SHP77 treated with DMSO at 0.1 percent for 48 hours (cell line): ENCODE measurements at places on chromosomes 13 and 19.

DNA sequence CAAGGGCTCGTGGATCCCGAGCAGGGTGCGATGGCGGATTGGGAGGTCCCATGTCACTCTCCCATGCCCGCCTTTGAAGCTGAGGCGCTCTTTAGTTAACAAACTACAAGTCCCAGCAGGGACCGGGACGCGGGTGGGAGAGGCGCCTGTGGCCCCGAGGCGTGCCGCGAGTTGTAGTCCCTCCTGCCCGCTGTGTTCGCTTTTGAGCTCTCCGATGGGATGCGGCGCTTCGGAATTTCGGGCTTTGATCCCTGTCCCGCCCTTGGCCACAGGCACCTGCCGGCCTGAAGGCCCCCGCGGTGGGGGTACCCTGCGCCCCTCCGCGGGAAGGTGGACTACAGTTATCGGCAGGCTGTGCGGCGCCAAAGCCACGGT lies 11.0 kb downstream of the CYTH2 start:
- no peak for DNase-seq

DNA sequence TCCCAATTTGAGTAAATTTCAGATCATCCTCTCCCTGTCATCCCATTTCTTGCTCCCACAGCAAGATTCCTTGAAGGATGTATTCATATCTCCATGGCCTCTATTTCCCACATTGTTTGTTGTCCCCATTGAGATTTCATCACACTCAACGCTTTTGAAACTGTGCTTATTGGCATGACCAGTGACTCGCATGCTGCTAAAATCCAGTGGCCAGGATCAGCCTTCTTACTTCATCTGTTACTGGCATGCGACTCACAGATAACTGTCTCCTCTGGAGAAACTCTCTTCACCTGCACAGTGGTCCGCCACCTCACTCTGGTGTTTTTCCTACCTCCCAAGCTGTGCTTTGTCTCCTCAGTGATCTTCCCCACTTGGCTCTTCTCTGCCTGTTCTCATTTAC lies 95.8 kb downstream of the WASF3 start:
- no peak for DNase-seq

DNA sequence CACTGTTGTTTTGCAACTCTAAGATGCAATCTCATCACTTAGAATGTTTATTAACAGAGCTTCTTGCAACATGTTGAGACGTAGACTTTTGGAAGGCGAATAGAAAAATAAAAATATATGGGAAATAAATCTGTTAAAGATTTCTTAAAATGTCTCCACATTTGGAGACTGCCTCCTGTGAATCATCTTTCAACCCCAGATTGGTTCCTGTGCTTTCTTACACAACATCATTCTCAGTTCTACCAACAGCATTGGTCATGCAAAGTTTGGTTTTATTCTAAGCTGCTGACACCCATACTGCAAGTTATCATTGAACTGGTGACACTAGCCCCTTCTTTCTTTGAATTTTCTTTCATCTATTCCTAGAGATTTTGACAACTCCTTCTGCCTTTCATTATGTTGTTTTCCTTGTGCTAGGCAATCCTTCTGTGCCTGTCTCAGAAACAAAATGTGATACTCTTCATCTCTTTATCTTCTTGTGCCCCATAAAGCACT lies 1.6 kb upstream of the IGFL3 start:
- DNase-seq = no peak

GRCh38 chr13:98520674-98521449 lies 56.0 kb downstream of the STK24 start:
- no peak for DNase-seq

DNA sequence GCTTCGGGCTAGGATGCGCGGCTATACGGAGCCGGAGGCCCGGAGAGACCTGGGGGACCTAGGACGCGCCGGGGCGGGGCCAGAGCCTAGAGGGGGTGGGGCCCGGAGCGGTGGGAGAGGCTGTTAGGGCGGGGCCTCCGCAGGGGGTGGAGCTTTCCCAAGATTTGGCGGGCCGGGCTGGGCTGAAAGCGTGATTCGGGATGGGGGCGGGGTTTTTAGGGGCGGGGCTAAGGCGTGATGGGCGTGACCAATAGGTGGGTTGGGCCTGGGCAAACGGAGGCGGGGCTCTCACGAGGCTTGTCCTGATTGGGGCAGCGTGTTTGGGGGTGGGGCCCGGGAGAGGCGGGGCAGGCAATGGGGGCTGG lies 439 bp downstream of the RAB11B start:
- DNase-seq = peak; percentile 46

DNA sequence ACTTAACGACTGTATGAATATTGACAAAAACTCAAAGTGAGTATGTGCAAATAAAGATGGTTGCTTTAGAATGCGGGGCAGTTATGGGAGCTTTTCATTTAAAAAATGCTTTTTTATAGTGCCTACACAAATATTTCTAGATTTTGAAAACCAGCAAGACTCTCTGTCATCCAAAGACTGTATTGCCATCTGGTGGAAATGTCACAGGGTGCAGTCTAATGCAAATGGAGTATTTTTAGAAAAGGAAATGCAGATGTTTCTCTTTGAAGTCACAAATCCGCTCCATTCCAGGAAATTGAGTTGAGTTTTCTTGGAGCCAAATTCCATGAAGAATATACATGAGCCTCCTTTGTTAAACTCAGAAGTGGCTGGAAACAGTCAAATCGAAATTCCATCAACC lies 2.3 kb upstream of the C1QTNF9B start:
- no peak for DNase-seq

- no peak for DNase-seq
Observed at GRCh38 chr13:42946927-42947326, 45.1 kb downstream of the EPSTI1 start.

- DNase-seq = no peak
Observed at GRCh38 chr19:41816761-41817160, 20.4 kb downstream of the CEACAM3 start.

DNA sequence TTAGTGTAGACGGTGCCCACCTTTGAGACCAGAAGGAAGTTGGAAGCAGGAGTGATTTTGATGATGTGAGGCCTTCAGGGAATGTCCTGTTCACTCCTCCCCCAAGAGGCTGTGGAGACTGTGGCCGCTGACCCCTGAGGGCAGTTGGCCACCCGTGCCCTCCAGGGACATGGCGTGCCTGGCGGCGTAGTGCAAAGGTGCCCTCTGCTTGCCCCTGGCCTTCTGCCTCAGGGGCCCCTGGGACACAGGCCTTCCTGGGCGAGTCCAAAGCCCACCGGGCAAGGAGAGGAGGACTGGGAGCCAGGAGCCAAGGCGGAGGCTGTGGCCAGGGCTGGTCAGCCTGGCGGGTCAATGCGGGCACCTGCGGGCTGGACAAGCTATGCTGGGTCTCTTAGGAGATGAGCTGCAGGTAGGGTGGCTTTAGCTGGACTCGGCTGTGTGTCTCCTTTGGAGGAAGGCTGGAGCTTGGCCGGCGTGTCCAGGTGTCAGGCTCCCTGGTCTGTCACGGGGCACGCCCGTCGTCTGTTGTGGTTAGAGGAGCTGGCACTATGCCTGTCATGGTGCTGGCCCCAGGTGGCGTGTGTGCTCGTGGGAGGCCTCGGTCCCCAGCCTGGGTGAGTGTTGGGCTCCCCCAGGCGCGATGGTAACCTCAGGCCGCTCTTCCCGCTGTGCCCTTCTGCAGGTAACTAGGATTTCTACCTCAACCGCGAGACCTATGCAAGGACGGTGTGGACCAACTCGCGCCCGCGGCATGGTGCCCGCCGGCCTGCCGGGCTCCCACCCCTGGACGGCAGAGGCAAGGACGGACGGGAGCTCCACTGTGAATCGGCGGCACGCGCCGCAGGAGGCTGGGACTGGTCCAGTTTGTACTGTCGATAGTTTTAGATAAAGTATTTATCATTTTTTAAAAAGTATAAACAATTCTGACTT lies 6.8 kb downstream of the PLEKHJ1 start:
- no peak for DNase-seq
